ENCODE measurements at places on chromosomes 6 and 20.

GRCh38 chr20:53162251-53162835 lies 190.2 kb downstream of the TSHZ2 start:
- no peak for DNase-seq

- no peak for DNase-seq
These were observed 32.5 kb downstream of the SYNDIG1 start for GRCh38 chr20:24501764-24502556.

- DNase-seq = no peak
These were observed 15.0 kb downstream of the NR2E1 start for GRCh38 chr6:108180776-108181175.

DNA sequence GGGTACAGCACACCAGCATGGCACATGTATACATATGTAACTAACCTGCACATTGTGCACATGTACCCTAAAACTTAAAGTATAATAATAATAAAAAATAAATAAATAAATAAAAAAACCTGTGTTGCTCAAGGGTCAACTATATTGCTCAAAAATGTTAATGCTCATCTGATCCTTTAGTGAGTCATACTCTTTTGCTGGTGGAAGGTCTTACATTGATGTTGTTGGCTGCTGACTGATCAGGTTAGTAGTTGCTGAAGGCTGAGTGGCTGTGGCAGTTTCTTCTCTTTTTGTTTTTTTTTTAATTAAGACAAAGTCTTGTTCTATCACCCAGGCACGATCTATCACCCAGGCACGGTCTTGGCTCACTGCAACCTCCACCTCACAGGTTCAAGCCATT lies 29.6 kb upstream of the SMIM26 start:
- no peak for DNase-seq

DNA sequence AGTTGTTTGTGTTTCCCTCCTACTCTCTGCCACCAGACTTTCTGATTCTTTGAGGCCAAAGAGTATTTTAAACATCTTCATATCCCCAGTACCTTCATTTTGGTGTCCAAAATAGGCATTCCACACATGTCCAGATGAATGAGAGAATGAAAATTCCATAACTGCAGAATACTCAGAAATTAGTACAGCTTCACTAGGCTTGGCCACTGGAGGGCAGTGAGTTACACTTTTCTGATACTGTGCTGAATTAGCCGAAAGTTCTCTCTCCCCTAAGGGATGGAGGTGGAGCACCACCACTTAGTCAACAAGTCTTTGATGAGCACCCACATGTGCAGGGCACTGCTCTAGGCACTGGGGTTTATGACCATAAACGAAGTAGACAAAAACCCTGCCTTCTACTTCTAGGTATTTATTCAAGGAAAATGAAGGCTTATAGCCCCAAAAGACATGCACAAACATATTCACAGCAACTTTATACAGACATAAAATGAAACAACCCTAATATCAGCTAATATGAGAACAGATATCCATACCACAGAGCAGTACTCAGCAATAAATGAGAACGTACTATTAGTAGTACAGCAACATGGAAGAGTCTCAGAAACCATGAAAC lies 46.1 kb upstream of the TMEM217 start:
- no peak for DNase-seq

DNA sequence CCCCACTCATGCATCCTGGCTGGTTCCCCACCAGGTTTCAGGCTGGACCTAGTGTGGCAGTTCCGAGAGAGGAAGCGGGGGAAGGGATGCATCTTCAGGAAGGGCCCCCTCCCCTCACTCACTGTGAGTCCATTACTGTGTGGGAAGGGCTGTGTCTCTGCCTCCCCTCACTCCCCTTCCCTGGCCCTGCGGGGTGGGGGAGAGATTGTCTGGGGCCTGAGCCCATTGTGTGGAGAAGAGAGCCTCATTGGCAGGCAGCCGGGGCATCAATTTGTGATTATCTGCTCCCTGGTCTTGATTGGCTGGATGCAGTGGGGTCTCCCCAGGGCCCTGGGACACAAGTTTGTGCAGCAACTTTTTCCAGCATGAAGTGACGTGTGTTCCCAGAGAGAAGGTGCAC lies 4.1 kb upstream of the MYT1 start:
- DNase-seq = no peak

DNA sequence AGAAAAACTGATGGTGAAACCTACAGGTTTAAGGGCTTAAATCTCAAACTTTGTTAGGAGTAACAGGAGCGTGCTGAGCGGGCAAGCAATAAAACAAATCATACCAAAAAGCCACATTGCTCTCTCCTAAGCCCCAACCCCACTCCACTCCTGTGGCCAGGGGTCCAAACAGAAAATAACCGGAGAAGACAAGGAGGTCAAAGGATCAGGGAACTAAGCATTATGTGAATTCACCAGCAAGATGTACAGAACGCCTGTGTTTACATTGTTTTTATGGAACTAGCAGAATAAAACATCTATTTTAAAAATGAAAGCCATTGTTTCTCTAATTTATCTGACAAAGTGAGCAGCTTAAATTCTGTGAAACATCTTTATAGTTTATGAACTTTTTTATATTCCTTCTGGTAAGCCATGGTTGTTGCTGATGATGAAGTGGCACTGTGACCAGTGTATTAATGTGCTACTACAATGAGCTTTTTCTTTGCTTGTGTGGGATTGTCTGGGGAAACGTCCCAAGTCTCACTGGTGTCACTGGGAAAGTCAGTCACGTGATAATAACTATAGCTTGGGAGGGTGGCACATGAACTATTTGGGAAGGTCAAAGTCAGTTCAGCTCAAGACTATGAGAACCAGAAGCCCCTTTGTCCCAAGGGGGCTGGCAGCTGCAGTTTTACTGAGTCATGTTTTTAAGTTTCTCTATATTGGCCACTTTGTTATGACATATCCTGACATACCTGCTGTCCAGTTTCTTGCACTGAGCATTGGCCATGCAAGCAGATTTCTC lies 9.8 kb downstream of the FAM210B start:
- no peak for DNase-seq

All from upper lobe of left lung (tissue), 6 donors.